NCI-H2081 (cell line): ENCODE measurements at places on chromosomes 11 and 22.
A peak's percentile ranks its signal among the peaks of the same experiment; 100 is the strongest.

DNA sequence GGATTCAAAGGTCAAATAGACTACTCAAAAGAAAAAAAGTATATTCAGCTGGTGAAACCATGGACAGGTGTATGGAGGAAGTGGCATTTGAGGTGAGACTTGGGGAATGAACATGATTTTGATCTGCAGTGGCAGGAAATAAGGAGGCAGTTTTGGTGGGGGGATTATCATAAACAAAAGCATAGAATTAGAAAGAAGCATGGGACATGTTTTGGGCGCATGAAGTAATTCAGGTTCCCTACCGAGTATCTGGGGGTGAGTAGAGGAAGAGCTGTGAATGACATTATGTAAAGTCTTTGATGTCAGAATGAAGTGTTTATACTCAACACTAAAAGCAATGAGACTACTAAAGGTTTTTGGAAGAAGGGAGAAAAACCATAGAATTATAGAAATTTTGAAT, 3.1 kb downstream of the CLMP start:
- DNase-seq = no peak

GRCh38 chr11:43852057-43852636, 28.5 kb upstream of the ALKBH3 start:
- DNase-seq = peak; percentile 66

DNA sequence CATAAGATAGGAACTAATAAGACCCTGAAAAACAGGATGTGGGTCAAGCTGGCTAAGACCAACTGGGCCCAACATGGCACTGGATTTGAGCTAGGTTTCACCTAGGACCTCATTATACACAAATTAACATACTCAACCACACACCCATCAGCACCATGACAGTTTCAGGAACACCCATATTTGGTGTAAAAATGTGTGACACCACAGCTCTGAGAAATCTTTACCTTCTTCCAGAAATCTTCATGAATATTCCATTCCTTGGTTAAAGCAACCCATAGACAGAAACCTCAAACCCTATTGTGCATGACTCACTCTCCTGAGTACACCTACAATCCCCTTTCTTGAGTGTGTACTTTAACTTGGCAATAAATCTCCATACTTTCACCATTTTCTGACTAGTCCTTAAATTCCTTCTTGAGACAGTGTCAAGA, 378.8 kb downstream of the DYNC2H1 start:
- no peak for DNase-seq

- no peak for DNase-seq
Measured at GRCh38 chr11:43145653-43146052, 166.1 kb upstream of the API5 start.

DNA sequence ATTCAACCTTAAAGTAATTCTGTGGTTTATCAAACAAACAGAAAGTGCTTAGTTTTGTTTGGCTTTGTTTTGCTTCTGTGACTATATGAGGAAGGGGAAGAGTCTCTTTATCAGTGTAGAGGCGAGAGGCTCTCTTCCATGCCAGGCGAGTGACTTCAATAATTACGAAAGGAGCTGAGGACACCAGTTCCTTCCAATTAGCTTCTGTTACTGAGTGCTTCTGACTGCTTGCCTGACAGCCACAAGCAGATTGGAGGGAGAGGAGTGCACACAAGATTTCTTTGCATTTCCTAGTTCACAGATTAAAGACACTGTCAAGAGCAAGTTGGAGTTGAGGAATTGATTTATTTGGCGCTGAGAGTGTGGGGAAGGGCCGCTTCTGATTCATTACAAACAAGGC, 1484.5 kb upstream of the TENM4 start:
- no peak for DNase-seq

GRCh38 chr11:112498701-112499100, 238.0 kb upstream of the PLET1 start:
- DNase-seq = no peak

DNA sequence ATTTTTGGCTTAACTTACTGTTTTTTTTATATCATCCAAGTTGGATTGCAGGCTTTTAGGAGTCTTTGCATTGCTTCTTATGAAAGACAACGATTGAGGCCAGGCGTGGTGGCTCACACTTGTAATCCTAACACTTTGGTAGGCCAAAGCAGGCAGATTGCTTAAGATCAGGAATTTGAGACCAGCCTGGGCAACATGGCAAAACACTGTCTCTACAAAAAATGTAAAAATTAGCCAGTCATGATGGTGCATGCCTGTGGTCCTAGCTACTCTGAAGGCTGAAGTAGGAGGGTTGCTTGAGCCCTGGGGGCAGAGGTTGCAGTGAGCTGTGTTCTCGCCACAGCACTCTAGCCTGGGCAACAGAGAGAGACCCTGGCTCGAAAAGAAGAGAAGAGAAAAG, 56.6 kb downstream of the BID start:
- no peak for DNase-seq

GRCh38 chr11:131914361-131914774, 544.0 kb downstream of the NTM start:
- no peak for DNase-seq

DNA sequence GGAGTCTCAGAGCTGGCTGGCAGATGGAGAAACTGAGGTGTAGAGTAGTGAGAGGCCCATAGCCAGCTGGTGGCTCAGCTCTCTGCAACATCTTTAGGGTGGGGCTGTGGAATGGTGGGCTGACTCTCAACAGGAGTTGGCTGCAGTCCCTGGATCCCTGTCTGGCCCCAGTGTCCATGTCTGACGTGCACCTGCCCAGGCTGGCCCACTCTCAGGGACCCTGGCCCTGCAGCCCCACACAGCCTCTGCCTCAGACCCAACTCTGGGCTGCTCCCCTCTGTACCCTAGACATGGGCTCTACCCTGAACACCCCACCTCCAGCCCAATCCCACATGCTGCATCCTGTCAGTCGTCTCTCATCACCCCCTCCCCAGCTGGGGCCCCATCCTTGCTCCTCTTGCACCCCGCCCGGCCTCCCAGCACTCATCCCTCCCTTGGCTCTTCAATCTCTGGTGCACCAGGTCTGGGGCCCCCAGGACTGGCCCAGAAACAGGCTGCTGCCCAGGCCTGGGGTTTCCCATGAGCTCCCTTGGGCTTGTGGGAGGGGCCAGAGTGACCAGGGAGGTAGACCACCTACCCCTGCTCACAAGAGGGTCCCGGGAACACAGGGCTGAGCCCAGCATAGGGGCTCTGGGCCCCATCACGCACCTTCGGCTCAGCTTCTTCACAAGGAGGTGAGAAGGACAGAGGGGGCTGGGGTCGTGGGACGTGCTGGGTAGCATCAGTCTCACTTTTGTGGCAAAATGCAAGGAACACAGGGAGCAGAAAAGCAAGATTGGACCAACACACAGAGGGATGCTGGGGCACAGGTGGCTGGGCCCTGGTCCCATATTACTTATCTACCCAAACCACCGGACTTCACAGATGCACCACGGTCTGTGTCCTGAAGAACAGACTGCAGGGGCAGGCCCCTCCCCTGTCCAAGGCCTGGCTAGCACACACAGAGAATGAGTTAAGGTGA, 31.5 kb downstream of the ARVCF start:
- no peak for DNase-seq

GRCh38 chr11:46376258-46377050, 5.0 kb upstream of the MDK start:
- no peak for DNase-seq

GRCh38 chr22:45180146-45180679, 16.5 kb downstream of the NUP50 start:
- no peak for DNase-seq

DNA sequence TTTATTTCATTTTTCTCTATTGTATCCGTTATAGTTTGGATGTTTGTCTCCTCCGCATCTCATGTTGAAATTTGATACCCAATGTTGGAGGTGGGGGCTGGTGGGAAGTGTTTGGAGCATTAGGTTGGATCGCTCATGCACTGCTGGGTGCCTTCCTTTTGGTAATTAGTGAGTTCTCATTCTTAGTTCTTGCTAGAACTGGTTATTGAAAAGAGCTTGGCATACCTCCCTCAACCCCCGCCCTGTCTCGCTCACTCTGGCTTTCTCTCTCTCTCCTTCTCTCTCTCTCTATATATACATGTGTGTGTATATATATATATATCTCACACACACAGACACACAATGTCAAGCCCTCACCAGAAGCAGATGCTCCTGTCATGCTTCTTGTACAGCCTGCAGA, 978.7 kb downstream of the DLG2 start:
- DNase-seq = no peak

GRCh38 chr11:100757646-100758045, 70.6 kb downstream of the ARHGAP42 start:
- DNase-seq = no peak

- DNase-seq = no peak
Measured at GRCh38 chr11:16787035-16787742, 48.7 kb downstream of the C11orf58 start.

DNA sequence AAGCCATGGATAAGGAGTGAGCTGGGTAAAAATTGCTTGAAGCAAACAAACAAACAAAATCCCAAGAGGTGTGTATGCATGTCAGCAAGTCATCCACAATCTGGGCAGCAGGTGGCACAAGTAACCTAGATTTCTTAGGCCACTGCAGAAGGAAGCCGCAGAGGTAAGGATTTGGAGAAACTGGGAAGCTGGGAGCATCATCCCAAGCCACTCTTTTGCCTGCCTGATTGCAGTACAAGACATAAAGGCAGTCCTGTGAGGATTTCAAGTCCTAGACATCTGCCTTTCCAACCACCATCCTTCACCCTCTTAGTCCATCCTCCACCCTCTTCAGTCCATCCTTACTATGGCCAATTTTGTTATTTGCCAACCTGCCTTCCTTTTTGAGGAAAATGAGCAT, 67.2 kb upstream of the BMAL1 start:
- peak; percentile 71 for DNase-seq

DNA sequence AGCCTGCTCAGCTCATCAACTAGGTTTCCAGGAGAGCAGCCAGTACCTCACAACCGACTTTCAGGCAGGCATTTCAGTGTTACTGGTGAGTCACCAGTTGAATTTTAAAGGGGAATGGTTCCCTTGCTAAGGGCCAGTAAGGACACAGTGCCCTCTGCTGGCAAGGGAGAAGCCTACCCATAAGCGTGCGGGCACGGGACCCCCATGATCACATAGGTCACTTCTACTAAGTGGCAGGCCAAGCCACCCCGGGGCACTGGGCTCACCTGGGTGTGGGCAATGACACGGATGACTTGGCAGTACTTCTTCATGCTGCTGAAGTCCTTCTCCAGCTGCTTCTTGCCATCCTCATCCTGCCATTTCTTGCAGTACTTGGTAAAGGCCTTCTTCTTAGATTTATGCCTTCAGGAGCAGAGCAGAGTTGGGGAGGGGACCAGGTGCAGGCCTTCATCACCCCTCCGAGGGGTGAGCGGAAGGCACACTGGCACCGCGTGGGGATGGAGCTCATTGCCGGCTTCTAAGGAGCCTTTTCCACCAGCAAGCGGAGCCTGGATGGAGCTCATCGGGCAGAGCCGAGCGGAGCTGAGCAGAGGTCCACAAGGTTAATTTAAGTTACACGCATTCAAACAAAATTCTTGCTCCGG, 2.9 kb downstream of the RPL3 start:
- peak; percentile 36 for DNase-seq

- DNase-seq = no peak
Measured at GRCh38 chr11:121634889-121635288, 182.1 kb upstream of the SORL1-AS1 start.

DNA sequence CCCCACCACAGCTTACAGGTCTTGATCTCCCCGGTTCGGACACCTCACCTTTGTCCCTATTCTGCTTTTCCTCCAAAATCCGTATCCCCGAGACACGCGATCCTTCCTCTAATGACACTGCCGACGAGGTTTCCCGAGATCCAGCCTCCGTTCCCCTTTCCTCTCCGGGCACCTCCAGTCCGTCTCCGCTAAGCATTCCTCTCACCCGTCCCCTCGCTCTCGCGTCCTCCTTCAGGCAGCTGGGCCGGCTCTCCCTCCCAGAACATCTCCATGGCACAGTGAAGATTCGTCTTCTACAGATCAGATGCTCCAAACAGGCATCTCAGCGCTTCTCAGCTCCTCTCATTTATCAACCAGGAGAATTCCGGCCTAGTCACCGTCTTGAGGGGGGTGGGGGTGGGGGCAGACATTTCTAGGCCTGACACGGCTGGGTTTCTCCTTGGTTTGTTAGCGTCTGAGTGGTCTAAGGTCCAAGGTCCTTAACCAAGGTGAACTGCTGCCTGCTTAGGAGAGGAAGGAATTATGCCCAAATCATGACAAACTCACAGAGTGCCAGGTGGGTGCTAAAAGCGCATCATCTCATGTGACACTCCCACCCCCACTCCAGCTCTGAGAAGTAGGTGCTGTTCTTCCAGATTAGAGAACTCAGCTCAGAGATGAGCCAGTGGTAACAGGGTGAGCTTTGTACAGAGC, at the start of gene SPTBN2:
TSS of gene SPTBN2 (minus strand) at position 524 of the 693 bp plus-strand sequence. CDS start 7,976 bp downstream, outside the sequence.
- no peak for DNase-seq

GRCh38 chr22:19610518-19611253, 86.5 kb upstream of the CLDN5 start:
- no peak for DNase-seq

DNA sequence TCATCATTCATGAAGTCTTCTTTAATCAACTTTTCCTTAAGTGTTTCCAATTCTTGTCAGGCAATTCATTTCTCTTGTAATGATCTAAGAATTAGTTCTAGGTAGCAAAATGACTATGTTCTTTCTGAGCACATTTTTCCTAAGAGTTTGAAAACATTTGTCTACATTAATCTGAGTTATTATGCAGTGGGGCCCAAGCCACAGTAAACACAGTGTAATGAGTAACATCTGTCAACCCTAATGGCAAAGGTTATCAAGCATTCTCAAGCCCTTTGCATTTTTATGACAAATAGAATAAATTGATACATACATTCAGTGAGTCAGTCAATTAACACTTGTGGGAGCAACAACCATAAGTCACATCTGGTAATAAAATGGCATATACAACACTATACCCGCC, 106.7 kb upstream of the ZC3H12C start:
- DNase-seq = no peak

GRCh38 chr11:32094923-32095322, 4.0 kb downstream of the RCN1 start:
- DNase-seq = no peak

DNA sequence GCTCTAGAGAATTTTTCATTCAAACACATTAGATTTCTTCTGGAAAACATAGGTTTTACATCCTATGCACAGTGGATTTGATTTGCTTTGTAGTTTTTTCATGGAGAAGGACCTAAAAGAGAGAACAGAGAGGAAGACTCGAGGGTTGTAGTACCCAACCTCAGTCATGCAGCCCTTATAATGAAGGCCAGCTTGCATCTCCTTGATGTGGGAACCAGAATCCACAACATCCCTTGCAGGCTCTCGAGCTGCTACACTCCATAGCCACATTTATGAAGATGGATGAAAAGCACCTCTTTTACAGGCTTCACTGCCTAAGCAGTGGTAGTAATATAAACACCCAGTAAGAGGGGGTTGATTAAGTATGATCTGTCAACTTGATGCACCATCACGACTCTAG, 9.5 kb upstream of the OR5B12 start:
- DNase-seq = no peak

GRCh38 chr22:32764330-32765131, 37.0 kb upstream of the TIMP3 start:
- no peak for DNase-seq
